ENCODE measurements at places on chromosomes 7 and 10. TPM values are rescaled to one million over a fixed set of nuclear protein-coding genes. Genes with fewer than 3 reads are reported as not detected.

GRCh38 chr10:79457256-79457785 is 11.9 kb upstream of the ZCCHC24 start:
- no peak for DNase-seq

OR2A42 gene
- total RNA-seq = 0.04 TPM

LLCFC1 gene
- total RNA-seq = not detected

DNA sequence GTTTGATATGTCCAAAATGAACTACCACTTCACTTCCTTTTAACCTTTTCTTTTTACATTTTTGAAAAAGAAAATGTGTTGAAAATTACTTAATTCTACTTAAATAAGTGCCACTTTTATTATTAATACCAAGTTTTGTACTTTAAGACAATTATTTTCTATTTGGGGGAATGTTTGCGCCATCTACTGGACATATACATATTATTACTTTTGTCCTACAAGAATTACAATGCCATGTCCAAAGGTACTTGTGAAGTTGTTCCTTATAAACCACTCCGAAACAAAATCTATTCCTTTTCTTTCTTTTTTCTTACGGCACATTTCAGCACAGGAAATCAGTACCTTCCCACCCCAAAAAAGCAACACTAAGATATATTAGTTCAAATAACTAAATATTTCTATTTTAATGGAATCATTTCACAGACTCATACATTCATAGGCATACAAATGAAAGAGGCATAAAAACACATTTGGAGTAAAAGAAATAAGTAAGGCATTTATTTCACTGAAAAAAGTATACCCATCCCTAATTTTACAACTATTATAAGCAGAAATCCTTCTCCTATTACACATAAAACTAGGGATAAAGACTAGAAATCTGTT is 169.9 kb downstream of the RNF133 start:
- DNase-seq = peak; percentile 42

CUBN gene
- 2.0 TPM for total RNA-seq

- DNase-seq = no peak
Measured at GRCh38 chr10:78785991-78786390, 282.8 kb upstream of the ZMIZ1 start.

GRCh38 chr10:21978191-21978862 is 25.2 kb downstream of the DNAJC1 start:
- DNase-seq = peak; percentile 37

SUPV3L1 gene
- 25.0 TPM for total RNA-seq

GRCh38 chr10:37831495-37832333 is 25.7 kb downstream of the ZNF248 start:
- DNase-seq = no peak

DNA sequence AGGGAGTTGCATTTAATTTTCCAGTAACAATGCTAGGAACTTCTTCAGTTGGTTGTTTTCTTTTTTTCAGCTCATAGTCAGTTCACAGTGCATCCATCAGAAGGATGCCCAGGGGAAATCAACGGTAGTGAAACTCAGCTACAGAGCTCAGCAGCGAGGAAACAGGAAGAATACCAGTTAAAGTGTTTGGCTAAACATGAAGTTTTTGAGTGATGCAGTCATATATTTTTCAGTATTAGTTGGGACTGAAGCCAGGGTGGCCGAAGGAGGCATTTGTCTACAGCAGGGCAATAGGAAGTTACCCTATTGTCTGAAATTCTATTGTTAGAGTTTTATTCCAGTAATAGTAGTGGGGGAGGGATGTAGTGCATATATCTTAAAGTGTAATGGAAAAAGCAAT is 45.3 kb upstream of the MALRD1 start:
- peak; percentile 64 for DNase-seq

DNA sequence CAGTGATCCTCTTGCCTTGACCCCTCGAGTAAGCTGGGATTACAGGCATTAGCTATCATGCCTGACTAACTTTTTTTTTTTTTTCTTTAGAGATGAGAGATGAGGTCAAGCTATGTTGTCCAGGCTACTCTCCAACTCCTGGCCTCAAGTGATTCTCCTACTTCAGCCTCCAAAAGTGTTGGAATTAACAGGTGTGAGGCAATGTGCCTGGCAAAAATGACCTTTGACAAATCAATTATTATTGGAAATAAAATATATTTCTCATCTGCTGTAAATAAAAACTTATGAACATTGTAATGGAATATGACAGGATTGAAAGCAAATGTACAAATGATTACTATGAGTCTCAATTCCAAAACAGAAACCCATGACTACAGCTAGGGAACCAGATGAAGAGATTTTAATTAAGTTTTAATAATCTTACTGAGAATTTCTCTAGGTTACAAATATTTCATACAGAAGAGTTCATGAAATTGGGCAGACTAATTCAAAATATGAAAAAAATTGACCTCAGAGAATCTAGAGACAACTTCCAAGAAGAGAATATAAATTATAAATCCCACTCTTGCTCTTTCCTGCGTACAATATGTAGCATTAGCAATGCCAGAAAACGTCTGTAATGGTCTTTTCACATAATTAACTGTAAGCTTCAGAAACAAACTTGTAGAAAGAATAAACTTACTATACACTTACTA is 414.7 kb downstream of the DGKB start:
- peak; percentile 81 for DNase-seq

DNA sequence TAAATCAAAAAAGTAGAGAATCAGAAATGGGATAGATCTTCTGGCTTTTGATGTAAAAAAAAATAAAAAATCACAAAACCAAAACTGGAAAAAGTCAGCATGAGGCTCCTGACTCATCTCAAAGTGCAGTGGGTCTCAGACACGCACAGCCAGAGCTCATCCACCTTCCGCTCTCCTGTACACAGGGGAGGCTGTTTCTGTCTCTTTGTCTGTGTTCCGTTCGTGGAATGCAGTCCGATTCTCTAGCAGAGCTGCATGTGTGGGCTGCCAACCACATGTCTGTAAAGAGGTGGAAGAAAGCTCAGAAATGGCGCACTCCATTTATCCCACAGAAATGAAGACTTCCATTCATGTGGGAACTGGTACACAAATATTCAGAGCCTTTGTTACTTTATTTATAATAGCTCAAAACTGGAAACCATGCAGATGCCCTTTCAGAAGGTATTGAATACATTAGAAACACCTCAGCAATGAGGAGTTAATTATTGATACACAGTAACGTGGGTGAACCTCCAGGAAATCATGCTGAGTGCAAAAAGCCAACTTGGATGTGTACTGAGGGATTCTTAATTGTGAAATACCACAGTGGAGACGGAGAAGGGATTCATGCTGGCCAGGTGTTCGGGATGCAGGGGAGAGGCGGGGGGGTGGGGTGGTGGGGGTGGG is 123.3 kb downstream of the TRRAP start:
- no peak for DNase-seq

DNA sequence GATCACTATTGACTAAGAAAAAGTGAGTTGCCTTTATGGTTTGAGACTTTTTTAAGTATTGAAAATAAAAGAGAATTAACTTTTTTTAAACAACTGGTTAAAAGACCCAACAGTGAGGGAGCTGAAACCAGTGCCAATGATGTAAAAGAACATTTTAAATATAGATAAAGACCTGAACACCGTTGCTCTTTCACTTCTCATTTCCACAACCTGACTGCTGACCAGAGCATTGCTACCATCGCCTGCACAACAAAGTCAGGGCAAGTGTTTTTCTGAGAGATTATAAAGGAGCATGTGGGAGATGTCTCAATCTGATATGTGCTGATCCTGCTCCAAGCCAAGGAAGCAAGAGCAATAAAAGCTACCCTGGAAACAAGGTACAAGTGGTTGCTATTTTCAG is 34.7 kb downstream of the IMMP2L start:
- DNase-seq = no peak

IL2RA gene
- total RNA-seq = not detected

PRDX3 gene
- 120 TPM for total RNA-seq

- DNase-seq = no peak
Measured at GRCh38 chr10:80259405-80259871, 30.0 kb downstream of the MAT1A start.

INMT gene
- total RNA-seq = 15.7 TPM

- no peak for DNase-seq
Measured at GRCh38 chr7:128908750-128909624, 1.5 kb downstream of the KCP start.

GRCh38 chr7:5633161-5634106 is 148.0 kb downstream of the RNF216 start:
- peak; percentile 53 for DNase-seq

WEE2 gene
- 0.09 TPM for total RNA-seq

GRCh38 chr10:56318816-56319215 is 42.2 kb downstream of the ZWINT start:
- DNase-seq = no peak

- no peak for DNase-seq
Measured at GRCh38 chr7:37448011-37448635, 541 bp downstream of the ELMO1 start.

- DNase-seq = peak; percentile 56
Measured at GRCh38 chr10:22986771-22987542, 59.1 kb downstream of the ARMC3 start.

DNA sequence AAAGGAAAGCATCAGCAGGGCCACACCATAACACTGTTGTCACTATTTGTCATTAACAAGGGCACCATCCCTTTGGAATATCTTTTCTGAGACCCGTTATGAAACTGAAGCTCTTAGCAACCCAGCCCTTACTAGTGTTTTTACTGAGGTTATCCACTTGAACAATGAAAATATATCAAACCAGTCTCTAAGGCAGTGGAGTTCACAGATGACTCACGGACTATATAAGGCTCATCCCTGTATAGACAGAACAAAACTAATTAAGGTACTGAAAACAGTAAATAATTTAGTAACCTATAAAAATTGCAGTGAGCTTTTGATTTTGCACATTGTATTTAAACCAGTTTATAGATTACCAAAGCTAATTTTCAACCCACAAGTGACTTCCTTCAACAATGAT is 196.0 kb downstream of the ELAPOR2 start:
- no peak for DNase-seq

GRCh38 chr10:113859261-113859660 is 4.8 kb downstream of the NHLRC2 start:
- no peak for DNase-seq

DNA sequence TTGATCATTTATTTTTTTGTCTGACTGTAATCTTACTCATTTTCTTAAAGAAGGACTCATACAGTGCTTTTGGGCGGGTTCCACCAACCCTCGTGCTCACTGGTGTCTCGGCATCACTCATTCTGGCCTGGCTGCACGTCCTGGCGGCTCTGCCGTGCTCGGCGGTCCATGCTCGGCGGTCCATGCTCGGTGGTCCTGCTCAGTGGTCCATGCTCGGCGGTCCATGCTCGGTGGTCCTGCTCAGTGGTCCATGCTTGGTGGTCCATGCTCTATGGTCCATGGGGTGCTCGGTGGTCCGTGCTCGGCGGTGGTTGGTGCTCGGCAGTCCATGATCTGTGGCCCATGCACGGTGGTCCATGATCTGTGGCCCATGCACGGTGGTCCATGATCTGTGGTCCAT is 72.5 kb downstream of the WDR37 start:
- DNase-seq = no peak

EVX1 gene
- not detected for total RNA-seq

DNA sequence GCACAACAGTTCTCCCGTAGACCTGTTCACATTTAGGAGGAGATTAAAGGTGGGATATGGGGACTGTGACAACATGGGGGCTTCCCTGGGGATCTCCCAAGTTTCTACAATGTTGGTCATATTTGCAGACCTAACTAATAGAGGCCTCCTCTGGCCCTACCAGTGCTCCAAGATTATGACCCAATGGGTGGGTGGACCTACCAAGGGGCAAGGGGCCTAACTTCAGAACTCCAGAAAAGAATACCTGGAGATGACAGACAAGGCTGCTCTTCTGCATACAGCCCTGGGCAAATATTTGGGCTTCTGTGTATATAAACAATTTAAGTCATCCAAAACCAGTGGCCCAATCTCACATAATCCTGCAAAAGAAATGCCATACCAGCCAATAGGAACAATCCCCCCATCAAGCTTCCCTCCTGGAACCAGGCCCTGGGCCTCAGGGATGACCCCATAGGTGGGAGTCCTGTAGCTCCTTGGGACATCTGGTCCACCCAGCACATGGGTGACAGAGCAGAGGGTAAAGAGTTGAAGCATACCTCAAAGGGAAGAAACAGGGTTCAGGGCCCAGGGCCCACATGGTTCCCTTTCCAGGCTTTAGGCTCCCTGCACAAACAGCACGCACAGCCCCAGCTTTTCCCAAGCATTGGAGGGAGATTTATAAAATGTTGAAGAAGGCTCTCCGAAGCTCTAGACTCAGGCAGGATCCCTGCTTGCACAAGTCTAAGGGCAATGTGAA is 86.1 kb upstream of the CHST15 start:
- no peak for DNase-seq

GRCh38 chr10:97948822-97949221 is 81.6 kb downstream of the CRTAC1 start:
- DNase-seq = no peak

SAP25 gene
- 0.98 TPM for total RNA-seq
